ENCODE measurements at places on chromosomes 2 and 18.

DNA sequence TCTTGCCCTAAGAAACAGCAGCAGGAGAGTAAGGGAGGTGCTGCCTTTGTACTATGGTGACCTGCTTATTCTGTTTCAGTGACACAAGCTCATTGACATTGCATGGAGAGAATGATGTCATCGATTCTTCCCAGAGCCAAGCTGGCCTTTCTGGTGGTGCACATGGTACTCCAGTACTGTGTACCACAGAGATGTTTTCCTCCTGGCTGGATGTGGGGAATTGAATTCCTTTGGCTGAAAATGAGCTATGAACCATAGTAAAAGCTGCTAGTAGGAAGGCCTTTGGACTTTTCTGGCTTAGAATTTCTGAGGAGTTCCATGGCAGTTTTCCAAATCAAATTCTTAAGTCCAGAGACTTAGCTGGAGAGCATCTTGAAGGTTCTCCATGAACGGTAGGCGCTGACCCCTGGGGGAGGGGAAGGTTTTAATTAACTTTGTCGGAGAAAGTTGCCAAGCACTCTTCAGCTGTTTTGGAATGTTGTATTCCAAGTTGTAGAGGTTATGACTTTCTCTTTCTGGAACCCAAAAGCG lies 17.1 kb upstream of the B3GNT2 start:
- no peak for DNase-seq

- DNase-seq, result no peak
Observed at GRCh38 chr18:48879008-48879431, 71.7 kb downstream of the SMAD7 start.

DNA sequence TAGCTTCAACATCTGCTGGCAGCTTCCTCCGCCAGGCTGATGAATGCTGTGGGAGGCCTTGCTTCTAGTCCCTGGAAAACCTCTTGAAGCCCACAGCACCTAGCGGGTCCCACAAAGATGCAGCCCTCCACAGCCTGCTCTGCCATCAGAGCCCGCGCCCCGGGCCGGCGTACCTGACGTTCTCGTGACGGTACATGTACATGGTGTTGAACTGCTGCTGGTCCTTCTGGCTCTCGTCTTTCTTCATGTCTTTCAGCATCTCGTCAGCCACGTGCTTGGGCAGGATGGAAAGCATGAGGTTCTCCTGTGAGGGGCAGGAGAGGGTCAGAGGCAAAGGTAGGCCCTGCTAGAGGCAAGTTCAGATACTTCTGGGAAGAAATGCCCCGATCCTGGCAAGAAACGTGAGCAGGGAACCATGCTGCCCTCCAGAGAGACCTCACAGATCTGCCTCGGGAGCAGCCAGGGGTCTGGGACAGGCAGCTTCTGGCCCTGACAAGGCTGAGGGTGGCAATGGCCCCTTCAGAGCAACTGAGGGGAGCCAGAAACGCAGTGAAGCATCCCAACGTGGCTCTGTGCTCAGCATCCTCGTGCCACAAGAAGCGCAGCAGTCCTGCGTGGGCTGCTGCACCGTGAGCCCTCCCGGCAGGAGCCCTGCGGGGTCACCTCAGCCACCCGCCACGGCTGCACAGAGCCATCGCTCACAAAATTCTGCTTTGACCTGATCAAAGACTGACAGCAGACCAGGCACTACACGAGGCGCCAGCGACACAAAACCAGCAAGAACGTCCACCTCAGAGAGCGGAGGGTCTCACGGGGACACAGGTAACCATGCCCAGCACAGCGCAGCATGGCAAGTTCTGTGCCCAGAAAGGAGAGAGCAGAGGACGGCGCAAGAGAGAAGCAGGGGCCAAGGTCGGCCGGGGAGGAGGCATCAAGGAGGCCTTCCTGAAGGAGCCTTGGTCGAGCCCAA lies 49.1 kb downstream of the CENPO start:
- no peak for DNase-seq

DNA sequence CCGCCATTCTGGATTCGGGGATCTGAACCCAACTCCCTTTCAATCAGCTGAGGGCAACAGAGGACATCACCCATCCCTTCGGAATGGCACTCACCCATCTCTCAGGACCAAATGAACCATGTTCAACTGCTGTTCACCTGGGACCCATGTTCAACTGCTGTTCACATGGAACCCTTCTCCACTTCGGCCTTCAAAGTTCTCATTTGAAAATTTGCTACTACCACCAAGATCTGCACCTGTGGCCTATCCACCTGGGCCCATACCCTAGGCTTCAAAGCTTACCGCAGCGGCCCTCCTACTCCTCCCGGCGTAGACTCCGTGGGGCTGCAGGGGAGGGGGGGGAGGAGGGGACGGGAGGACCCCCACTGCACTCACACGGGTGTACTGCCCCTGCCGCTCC lies 119.2 kb upstream of the ANKRD30BL start:
- no peak for DNase-seq

DNA sequence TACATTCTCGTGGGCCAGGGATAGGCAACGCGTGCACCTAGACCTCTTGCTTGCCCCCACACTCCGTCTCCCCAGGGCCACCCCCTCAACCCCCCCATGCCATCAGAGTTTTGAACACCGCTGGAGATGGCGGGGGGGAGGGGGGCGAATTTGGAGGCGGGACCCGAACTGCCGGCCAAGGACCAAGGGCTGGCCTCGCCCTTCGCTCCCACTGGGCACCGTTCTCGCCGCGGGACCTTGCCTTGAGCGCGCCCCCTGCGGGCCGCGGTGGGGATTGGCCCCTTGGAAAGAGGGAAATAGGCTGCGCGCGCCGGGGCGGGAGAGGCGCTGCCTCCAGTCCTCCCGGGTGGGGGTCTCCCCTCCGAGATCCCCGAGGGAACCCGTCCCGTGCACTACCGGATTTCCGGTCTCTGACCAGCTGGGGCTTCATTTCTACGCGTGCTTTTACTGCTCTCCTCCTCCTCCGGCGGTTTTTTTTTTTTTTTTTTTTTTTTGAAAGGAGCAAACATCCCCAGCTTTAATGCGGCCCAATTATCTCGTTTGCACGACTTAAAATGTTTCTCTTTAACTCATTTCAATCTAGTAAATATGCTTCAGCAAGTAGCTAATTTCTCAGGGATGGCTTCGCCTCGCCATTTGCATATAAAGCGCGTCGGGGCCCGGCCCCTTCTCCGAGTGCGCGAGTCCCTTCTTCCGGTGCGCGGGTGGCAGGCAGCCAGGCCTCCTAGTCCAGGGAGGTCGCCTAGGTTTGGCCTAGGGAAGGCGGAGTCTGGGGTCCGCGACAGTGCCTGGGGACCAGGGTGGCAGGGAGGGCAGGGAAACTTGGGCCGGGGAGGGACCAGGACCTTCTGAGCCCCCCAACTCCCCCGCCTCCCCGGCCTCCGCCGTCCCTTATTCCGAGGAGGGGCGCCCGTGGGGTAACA lies 10.0 kb upstream of the GBX2 start:
- DNase-seq, result no peak

DNA sequence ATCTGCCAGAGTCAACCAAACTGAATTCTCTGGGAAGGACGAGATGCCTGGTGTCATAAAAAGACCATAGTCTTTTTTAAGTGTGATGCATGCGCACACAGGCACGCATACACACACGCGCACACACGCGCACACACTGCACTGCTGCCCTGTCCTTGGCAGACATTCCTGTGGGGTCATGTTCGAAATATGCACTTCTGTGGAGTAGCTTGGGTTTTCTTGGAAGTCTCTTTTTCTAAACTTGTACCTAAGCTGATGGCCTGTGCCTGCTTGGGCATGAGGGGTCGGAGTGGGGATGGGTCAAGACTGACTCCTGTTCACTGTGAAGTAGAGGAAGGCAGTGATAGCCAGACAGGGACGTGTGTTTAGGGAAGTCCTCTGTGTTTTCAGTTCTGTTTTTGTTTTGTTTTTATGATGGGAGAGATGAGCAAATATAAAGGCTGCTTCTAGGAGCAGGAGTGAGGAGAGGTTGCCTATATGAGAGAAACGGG lies 4.0 kb upstream of the RMC1 start:
- no peak for DNase-seq

DNA sequence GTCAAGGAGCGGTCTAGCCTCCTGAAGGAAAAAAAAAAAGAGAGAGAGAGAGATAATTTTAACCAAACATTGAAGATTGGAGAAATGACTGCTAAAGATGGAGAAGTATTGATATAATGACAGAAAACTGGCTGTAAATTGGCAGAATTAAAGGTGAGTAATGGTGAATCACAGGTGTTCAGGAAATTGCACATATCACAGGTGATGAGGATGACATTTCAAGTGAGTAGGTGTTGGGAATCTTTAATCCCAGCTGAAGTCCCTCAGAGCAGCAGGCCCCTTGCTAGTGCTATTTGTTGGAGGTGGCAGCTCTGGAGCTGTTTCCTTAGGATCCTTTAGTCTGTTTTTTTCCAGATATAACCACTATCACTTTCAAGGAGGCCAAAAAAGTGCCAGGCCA lies 678.4 kb upstream of the VRK2 start:
- DNase-seq, result no peak

- no peak for DNase-seq
Observed at GRCh38 chr2:26519396-26520147, 41.6 kb upstream of the OTOF start.

GRCh38 chr2:25076749-25077148 lies 34.9 kb downstream of the EFR3B start:
- DNase-seq, result no peak

- no peak for DNase-seq
Observed at GRCh38 chr2:224258059-224258458, 143.8 kb downstream of the FAM124B start.

- DNase-seq, result no peak
Observed at GRCh38 chr18:26051843-26052242, 38.6 kb downstream of the SS18 start.

GRCh38 chr2:47360927-47361326 lies 42.0 kb upstream of the MSH2 start:
- no peak for DNase-seq

- DNase-seq, result no peak
Observed at GRCh38 chr2:29351248-29351647, 236.0 kb downstream of the CLIP4 start.

DNA sequence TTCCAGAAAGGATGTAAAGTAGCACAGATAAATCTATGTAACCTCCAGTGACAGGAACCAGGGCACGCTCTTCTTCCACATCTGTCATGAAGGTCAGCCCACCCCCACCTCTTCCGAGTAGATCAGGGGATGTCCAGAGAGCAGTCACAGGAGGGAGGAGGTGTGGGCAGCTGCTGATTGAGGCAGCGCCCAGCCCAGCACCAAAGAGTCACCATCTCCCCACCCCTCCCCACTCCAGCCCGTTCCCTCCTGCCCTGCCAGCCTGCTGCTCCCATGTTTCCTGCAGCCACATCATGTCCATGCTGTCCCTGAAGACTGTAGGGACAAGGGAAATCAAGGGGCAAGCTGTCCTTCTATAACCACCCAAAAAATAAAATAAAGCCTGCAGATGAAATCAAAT lies 269.8 kb downstream of the BCL11A start:
- no peak for DNase-seq

DNA sequence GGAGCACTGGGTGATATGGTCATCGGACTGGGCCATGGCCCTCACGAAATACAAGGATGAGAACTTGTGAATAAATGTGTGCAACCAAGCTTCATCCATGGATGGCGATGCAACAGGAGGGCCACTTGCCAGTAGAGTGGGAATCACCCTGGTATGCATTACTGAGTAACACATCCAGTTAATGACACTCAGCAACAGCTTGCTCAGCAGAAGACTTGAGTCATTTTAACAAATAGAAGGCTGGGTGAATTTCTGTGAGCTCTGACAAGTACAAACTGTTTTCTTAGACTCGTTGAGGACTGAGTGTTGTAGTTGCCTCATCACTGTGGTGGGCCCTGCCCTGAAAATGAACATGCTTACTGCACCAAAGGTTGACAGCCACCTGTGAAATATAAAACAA lies 221.6 kb downstream of the NCKAP5 start:
- DNase-seq, result no peak

- no peak for DNase-seq
Observed at GRCh38 chr2:30588994-30589393, 141.9 kb downstream of the LCLAT1 start.

DNA sequence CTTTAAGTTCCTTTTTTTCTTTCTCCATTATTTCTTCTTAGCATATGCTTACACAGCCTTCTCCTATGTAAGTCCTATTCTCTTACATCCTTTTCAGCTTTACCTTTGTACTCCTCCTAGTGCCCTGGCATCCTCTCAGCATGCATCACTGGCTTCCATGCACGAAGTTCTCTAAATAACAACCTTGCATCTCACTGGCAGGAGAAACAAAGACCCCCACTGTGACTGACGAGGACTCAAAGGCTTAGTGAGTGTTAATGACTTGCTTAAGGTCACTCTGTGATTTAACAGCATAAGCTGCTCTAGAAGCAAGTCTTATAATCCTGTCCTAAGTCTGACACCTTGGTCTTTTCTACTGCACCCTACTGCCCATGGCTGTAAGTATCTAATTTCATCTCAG lies 1236.0 kb upstream of the CELF4 start:
- no peak for DNase-seq
